ENCODE measurements at places on chromosomes 1 and 21. TPM values are rescaled to one million over a fixed set of nuclear protein-coding genes. Genes with fewer than 3 reads are reported as not detected.

Gene MEF2D
- 81.5 TPM for total RNA-seq

Gene TTC39A
- total RNA-seq: 24.7 TPM

Gene LRRC3
- 1.1 TPM for total RNA-seq

Gene SIM2
- not detected for total RNA-seq

Gene UMODL1
- not detected for total RNA-seq

Gene TENT5C
- 32.3 TPM for total RNA-seq

Gene ATP1A2
- total RNA-seq: 262 TPM

Gene FAM72D
- total RNA-seq: 0.37 TPM

Gene SYCP1
- total RNA-seq: not detected

Gene KRTAP13-1
- not detected for total RNA-seq

Gene EXO1
- total RNA-seq: 0.74 TPM

Gene KIRREL1
- 16.4 TPM for total RNA-seq

Gene ILDR2
- total RNA-seq: 5.4 TPM

Gene PADI2
- 0.25 TPM for total RNA-seq

DNA sequence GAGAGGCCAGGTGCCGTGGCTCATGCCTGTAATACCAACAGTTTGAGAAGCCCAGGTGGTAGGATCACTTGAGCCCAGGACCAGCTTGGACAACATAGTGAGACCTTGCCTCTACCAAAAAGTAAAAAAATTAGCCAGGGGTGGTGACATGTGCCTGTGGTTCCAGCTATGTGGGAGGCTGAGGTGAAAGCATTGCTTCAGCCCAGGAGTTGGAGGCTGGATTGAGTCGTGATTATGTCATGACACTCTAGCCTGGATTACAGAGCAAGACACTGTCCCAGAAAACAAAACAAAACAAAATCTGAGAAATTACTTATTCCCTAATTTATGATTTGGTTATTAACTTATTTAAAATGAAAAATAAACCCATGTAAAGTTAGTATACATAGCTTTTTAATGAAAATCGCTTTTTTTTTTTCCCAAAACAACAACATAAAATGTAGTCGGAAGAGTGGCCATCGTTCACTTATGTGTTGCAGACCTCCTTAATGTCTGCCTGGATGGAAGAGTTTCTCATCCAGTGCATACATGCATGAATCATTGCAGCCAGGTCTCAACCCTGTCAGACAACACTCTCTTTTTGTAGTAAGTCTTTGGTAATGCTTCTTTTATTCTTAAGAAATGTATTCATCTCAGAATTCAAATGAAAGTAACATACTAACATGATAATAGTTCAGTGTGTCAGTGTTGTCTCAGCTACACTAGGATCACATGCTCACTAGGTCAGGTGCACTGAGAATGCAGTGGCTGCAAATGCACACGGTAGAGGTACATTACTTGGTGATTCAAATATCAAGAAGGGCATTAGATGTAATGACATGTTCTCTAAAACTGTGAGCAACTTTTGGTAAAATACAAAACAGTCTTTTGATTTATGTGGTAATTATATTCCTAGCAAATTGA, 28.0 kb downstream of the ITSN1 start:
- DNase-seq: no peak

- DNase-seq: no peak
These were observed 35.5 kb downstream of the TTC13 start for GRCh38 chr1:230943048-230943593.

- DNase-seq: no peak
These were observed 165.5 kb upstream of the NR5A2 start for GRCh38 chr1:199862047-199862446.

- DNase-seq: no peak
These were observed 67.9 kb downstream of the PHACTR4 start for GRCh38 chr1:28437264-28437923.

DNA sequence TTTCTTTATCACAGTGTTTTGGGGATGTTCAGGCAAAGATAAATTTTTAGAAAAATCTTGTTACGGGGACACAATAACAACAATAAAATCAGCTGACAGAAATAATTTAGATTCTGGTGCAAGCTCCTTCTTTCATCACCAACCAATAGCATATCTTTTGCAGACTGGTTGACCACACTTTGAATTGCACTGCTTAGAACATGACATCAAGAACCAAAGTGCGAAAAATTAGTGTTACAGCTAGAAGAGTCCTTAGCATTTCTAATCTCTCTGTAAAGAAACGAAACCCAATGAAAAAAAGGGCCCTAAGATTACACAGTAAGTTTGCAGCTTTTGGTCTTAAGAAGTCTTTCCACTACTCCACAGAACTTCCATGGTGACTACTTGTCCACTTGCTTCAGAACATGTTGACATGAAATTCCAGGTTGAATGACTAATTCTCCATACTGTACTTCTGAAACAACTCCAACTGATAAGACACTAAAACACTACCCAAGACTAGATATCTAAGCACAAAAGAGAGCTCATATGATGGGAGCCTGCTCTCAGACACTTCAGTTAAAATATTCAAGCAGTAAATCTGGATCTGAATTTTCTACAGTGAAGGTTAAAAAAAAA, 31.3 kb downstream of the XKR8 start:
- DNase-seq: no peak

GRCh38 chr1:17098446-17099317, 20.6 kb downstream of the PADI2 start:
- no peak for DNase-seq

GRCh38 chr1:47791879-47792608, 205.1 kb downstream of the TRABD2B start:
- no peak for DNase-seq

- no peak for DNase-seq
These were observed 736.6 kb downstream of the MRPL39 start for GRCh38 chr21:24870633-24871032.

GRCh38 chr1:57848406-57848805, 424.5 kb upstream of the DAB1 start:
- no peak for DNase-seq

DNA sequence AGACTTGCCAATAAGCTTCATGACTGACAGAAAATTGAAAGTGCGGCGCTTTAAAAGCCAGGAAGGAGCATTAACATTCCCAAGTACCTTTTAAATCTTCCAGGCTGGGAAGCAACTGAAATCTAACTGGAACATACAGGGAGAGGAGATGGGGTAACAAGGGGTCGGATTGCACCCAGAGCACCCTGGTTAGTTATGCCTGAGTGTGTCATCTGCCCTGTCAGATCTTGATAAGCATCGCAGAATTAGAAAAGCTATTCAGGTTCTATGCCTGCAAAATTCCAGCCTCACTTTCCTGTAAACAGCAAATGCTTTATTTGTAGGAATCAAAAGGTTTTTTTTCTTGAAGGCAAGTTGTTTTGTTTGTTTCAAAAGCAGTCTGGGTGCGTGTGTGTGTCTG, 58.5 kb downstream of the SERBP1 start:
- DNase-seq: no peak

DNA sequence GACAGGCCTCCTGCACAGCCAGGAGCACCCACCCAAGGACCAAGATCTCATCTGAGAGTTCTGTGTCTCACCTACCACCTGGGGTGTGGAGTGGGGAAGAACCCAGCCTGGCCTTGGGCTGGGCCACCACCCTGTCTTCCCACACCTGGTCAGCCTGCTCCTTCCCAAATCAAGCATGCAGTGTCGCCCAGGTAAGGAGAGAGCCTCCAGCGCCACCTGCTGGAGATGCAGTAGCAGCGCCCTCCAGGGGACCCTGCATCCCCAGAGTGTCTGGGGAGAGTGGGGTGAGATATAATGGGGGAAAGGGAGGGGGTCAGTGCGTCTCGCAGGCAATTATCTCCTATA, 32.3 kb downstream of the KIAA2013 start:
- DNase-seq: peak; percentile 60

GRCh38 chr1:231776757-231777062, 150.1 kb downstream of the DISC1 start:
- DNase-seq: no peak

DNA sequence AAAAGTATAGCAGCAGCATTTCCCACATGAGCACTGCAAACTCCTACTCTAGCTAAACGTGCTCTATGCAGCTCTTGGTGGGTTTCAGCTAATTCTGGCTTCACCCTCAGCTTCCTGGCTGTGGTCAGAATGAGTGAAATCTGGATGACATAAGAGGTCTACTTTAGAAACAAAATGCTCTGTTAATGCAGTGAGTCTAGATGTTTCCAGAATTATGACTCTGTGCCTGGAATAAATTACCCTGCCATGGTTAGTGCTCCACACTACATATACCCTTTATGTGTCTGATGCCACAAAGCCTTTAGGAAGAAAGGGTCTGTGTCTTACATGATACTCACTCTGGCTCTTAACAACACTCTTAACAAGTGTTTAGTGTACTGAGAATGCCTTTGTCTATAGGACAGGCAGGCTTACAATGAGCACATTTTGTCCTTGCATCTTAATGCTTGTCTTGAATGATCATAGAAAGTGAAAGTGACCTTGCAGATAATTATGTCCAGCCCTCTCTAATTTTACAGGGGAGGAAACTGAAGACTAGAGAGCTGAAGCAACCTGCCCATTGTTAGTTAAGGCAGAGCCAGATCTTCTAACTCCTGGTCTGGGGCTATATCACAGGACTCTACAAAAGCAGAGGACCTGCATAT, 9.2 kb downstream of the S100A10 start:
- DNase-seq: no peak

- DNase-seq: no peak
These were observed 14.1 kb upstream of the CTH start for GRCh38 chr1:70397013-70397412.

GRCh38 chr1:8398677-8399076, 80.8 kb downstream of the SLC45A1 start:
- DNase-seq: no peak

DNA sequence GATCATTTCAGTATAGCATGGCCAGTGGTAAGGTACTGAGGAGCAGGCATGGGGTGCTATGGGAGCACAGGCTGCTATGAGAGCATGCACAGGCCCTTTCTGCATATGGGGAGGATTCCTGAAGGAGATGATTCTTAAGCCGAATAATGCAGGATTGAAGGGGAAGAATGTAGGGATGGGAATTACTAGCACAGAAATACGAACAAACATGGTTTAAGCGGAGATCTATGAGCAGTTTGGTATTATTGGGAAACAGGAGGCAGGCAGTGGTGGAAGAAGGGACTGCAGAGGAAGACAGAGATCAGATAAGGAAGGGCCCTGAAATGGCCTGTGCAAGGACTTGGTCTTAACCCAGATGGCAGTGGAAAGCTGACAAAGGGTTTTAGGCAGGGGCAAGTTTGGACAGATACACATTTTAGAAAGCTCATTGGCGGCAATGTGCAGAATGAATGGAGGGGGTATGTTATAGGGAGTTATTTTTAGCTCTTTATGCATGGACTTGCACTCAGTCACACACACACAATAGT, 1.7 kb downstream of the OSCP1 start:
- DNase-seq: no peak

- DNase-seq: no peak
These were observed 357.7 kb downstream of the TTLL7 start for GRCh38 chr1:83641206-83641658.

GRCh38 chr21:41962425-41962966, 8.7 kb upstream of the C2CD2 start:
- no peak for DNase-seq

GRCh38 chr21:29961291-29962027, 21.7 kb upstream of the GRIK1 start:
- DNase-seq: peak; percentile 20

- no peak for DNase-seq
These were observed 13.9 kb upstream of the IL6R start for GRCh38 chr1:154391086-154391770.

DNA sequence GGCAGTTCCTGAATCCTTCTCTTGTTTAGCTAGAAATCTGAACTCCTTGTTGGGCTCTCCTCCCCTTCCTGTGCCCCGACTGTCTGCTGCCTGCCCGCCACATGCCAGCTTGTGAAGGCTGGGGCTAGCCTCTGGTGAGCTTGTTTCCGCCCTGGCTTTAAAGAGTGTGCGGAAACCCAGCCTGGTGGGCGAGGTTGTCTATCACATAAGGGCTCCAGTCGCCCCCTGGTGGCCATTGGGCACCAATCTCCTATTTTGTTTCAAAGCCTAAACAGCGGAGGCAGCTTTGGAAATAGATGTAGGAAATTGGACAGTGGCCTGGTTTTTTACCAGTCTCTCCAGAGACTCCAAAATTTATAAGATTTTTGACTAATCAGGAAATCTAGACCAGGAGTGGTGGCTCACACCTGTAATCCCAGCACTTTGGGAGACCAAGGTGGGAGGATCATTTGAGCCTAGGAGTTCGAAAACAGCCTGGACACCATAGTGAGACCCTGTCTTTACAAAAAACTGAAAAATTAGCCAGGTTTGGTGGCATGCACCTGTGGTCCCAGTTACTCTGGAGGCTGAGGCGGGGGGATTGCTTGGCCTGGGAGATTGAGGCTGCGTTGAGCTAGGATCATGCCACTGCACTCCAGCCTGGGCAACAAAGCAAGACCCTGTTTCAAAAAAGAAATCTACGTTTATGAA, 9.8 kb downstream of the ATP8B2 start:
- DNase-seq: peak; percentile 95

DNA sequence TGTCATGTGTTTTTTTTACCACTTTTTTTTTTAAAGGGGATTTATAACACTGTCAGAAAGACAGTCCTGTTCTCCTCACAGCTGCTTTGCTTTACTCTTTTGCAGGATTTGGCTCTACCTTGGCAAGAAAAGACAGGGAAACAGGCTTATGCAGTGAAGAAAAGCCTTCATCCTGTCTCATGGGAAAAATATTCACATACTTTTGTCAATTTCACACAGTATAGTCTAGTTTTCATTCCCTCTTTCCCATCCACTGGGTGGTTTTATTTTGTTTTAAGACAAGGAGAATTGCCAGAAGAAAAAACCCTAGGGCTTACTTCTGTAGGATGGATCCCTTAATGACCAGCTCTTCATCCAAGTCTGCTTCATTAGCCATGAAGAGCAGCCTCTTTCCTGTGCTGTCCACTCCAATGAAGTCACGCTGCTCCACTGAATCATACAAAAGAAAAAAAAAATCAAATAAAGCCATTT, 60.0 kb downstream of the EIF2B3 start:
- no peak for DNase-seq

- no peak for DNase-seq
These were observed 496.9 kb upstream of the CAMK1G start for GRCh38 chr1:209086486-209087192.

- no peak for DNase-seq
These were observed 47.7 kb upstream of the PPM1J start for GRCh38 chr1:112762541-112763500.

GRCh38 chr1:217924924-217925323, 293.8 kb downstream of the SPATA17 start:
- peak; percentile 56 for DNase-seq

DNA sequence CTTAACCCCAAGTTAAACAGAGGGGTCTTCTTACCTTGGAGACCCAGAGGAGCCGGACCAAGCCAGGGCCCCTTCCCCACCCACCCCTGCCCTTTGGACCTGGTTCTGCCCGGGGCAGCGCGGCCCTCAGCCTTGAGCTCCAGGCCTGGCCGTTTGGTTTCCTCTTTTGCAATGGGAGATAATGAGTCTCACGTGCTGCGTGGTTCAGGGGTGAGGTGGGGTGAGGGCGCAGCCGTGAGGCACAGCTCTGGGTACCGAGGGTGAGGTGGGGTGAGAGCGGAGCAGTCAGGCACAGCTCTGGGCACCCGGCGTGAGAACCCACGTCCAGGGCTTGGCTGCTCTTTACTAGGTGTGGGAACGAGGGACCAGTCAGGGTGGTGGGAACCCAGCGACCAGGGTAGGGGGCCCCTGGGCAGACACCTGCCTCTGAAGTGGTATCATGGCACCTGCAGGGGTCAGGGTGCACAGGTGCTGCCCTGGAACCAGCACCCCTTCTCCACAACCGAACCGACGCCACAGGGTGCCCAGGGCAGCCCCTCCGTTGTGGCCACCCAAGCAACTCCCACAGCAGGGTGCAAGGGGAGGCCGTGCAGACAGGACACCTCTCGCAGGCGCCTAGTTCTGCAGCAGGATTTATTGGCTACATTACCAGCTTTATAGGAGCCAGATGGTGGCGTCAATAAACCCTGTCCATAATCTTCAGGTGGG, 182.2 kb downstream of the PRDM16 start:
- DNase-seq: no peak
